ENCODE measurements at places on chromosomes 4 and X. TPM values are rescaled to one million over a fixed set of nuclear protein-coding genes. Genes with fewer than 3 reads are reported as not detected.
A peak's percentile ranks its signal among the peaks of the same experiment; 100 is the strongest.

DNA sequence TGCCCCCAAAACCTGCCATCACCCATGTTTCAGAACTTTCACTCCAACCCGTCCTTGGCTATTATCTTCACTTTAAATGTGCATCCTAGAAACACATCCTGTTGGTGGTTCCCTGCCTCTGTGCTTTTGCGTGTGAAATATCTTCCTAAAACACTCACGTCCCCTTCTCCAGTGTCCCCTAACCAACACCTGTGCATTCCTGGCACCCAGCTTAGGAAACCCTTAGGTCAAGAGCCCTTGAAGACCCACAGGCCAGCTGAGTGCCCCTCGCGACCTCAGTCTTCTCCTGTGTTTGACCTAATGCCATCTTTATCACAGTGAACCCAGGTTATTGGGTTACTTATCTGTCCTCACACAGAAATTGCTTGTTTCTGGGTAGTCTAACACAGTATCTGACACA is 117.6 kb downstream of the STK32B start:
- DNase-seq = no peak

PJA1 gene
- 12.6 TPM for total RNA-seq

HAND2 gene
- not detected for total RNA-seq

- DNase-seq = no peak
These were observed 35.7 kb downstream of the APBB2 start for GRCh38 chr4:41178372-41179370.

PDE6B gene
- total RNA-seq = 15.9 TPM

DNA sequence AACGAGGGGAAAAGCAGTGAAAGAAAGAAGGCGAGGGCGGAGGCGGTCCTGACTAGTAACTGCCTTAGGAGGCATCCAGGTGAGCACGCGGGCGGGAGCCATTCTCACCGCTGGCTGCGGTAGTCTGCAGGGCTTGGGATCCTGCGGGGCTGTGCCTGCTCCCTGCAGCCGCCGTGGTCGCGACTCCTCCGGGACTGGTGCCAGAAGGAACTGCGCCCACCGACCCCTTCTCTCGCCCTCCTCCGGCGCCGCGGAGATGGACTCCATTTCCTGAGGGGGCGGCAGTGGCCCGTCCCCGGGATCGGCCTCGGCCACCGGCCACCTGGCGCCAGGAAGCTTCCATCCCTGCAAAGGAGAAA is 543 bp downstream of the NFXL1 start:
- peak; percentile 26 for DNase-seq

DNA sequence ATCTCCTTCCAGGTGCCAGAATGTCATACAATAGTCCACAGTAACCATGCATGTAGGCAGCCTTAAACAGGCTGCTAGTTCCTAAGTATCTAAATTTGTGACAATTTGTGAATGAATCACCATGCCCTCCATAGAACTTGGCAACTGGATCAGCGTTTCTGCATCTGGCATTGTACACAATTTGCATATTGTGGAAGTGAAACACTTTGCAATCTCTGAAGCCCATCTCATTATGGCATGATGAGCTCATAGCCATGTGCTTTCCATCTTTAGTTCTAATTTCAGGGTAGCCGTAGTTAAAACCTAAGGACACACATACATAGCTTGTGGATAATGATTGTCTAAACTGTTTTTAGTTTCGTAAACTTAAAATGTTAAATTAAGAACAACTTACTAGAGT is 573.6 kb downstream of the PPP4R3C start:
- no peak for DNase-seq

DNA sequence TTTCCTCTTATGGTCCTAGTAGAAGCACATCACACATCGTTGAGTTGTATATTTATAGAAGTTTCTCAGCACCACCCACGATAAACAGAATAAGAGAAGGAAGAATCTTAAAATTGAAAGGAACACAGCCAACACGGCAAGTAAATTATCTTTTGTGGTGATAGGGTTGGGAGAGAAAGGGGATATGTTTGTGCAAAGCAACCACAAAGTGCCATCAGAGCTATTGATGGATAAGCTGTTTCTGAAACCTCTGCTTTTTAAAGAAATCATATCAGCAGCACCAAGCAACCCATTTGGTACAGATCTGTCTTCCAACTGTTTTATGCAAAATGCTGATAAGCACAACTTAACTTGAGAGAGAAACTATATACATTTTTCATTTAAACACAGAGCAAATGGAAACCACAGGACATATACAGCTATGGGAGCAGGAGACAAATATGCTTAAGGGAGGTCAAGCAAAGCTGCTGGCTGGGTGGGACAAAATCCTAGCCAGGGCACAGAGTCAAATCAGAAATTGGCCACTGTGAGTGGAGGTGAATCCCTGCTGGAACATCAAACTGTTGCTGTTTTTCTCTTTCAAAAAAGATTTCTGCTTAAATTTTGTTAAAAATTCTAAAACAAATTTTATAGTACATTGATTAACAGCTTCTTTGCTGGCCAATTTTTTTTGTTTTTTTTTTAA is 194.0 kb upstream of the HHIP start:
- no peak for DNase-seq

- DNase-seq = no peak
These were observed 10.7 kb downstream of the USP9X start for GRCh38 chrX:41095908-41096307.

DCLK2 gene
- not detected for total RNA-seq

SMARCA1 gene
- total RNA-seq = not detected

COL4A6 gene
- total RNA-seq = not detected

DNA sequence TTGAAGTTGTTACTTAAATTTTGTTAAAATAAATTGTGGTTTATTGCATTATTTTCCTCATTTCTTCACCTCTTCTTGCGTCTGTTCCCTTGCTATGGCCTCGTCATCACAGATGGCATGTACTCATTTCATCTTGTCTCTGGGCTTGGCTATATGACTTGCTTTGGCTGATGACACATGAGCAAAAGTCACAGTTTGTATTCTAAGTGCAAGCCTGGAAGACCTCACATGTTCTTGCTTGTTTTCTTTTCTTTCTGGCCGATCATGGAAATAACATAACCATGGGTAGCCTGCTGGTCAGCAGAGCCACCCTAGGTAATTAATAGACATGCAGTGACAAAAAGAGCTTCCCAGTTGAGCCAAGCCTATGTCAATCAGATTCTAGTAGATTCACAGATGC is 527.9 kb downstream of the SPRY1 start:
- DNase-seq = no peak

DNA sequence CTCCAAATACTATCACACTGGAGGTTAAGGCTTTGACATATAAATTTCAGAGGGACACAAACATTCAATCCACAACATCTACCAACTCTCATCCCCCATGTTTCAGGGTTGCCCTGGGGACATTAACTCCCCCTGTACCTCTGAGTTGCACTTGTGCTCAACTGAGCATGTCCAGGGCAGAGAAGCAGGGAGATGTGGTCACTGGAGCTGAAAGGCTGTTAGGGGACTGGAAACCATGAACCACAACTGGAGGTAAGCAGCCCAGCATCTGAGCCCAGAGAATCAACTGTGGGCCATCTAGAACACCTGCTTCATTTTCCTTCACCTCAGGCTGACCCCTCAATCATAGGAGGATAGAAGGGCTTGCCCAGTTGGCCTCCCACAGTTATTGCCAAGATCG is 641.1 kb downstream of the MID1IP1 start:
- DNase-seq = no peak

DNA sequence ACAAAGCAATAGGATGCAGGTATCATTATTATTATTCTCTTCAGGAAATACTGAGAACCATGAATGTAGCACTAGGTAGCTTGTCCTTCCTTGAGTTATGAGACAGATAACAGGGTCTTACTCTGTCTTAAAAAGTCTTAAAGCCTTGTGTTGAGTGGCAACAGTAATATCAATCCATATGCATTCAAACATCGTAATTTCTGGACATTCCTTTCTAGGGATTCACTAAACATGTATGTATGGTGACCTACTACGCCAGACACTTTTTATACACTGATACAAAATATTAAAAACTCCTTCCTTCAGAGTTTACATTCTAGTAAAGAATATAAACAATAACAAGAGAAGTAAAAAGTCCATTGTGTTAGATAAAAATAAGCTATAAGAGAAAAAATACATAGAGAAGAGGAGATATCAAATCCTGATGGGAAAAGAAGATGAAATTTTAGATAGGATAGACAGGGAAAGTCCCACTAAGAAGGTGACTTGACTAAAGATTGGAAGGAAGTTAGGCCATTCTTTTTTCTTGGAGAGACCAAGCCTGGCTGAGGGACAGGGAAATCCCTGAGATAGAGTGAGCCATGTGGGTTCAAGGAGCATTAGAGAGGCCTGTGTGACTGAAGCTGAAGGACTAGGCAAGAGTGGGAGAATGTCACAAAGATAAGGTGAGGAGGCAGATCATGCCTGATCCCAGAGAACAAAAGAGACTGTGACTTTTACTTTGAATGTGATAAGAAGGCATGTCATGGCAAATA is 5.0 kb upstream of the DDX60L start:
- DNase-seq = no peak

DNA sequence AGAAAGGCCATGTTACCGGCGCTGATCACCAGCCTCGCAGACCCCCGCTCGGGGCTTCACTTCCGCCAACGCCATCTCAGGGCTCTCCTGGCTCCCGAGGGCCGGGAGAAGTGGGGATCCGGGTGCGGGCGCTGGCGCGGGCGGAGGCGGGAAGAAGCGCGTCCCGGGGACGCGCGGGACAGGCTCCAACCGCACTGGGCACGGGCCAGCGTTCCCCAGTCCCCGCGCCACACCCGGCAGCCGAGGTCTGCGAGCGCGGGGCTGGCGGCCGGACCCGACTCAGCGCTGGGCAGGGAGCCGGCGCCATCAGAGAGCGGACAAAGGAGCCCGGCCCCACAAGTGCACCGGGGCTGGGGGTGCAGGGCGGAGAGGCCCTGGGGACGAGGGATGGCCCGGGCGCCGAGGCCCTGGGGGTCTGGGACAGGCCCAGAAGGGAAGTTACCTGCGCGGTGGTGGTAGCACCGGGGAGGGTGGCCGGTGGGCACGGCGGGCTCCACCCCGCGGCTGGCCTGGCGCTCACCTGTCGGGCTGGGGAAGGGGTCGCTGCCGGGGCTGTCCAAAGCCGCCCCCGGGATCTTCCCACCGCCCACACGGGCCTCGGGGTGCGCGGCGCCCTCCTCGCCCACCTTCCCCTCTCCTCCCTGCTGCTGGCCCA is 449 bp downstream of the CTPS2 start:
- peak; percentile 5 for DNase-seq

DNA sequence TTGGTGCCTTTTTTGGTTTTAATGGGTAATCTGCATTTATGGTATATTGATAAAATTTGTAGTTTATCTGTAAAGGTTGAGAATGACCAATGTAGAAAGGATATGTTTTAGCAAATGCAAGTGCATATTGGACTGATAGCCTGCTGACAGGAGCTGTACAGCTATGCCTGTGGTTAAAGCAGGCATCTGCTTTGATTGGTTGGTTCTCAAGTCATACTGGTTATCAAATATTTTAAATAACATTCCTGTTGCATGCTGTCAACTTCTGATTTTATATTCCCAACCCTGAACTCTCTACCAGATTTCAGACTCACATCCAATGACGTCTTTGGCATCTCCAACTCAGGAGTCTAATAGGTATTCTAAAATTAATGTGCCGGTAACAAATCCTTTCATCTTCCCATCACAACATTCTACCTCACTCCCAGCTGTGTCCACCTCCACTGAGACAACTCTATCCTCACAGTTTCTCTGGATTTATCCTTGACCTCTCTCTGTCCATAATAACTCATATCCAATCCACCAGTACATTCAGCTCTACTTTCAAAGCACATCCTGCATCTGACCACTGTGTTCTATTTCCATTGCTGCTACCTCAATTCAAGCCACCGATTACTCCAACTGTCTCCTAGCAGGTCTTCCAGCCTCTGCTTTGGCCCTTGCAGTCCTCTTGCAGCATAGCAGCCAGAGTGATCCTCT is 125.7 kb downstream of the CAMK2D start:
- no peak for DNase-seq

- DNase-seq = no peak
These were observed 9.9 kb upstream of the GK start for GRCh38 chrX:30643313-30643821.

GRCh38 chr4:11503166-11503565 is 74.5 kb upstream of the HS3ST1 start:
- DNase-seq = no peak

- peak; percentile 58 for DNase-seq
These were observed 805 bp downstream of the ATP8A1 start for GRCh38 chr4:42655921-42656678.

ARMCX6 gene
- total RNA-seq = 35.2 TPM

GRCh38 chrX:131894995-131895394 is 128.1 kb upstream of the STK26 start:
- DNase-seq = no peak

TMEM31 gene
- not detected for total RNA-seq

GRIA2 gene
- total RNA-seq = not detected

GRCh38 chr4:109803924-109804571 is 2.2 kb upstream of the CFI start:
- no peak for DNase-seq

DNA sequence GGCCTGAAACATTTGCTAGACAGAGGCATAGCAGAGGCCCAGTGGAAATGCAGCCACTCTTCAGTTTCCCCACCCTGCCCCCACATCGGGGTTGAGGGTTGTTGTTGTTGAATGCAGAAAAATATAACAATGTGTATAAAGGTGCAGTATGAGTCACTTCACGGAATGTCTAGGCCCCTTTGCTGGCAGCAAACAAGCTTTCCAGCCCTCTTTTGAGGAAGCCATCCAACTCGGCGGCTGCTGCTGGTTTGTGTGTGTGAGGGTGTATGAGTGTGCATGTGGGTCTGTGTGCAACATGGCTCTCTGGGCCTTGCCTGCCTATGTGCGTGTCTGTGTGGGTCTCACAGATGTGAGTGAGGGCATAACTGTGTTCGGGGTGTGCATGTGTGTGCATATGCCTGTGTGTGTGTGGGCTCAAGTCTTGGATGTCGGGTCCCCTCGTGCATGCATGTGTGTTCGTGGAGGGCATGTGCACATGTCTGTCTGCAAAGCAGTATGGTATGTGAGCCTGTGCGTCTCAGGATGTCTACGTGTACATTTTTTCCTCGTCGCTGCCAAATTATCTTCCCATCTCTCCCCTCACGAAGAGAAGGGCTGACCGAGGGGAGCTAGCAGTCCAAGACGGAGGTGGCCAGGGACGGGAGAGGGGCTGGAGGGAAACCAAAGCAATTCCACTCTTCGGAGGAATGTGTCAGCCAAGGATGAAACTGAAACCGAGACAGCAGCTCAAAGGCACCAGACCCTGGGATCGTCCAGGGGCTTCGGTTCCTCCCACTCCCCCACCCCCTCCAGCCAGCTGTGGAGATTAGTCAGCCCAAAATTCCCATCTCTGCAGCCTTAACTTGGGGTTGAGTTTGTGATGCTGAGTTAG is 8.4 kb upstream of the ELF4 start:
- no peak for DNase-seq

DNA sequence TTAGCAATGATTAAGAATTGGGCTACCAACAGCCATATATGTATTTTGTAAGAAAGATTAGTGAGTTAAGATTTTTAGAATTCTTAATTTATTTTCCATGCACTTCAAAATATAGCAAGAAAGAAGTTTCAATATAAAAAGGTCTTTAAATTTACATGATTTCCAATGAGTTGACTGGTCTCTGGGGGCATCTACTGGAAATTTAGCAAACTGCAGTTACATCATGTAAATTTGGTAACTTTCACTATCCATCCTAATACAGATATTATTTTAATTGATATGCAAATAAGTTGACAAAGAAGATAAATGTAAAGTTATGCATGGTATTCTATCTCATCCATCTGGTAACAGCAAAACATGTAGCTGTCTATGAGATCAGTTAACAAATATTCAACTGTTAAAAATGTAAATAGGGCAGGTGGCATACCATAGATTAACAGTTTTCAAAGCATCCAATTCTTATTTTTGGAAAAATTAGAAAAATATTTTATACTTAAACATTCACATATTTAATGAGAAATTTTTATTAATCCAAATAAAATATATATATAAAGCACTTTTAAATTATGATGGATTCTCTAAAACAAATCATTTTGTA is 29.1 kb downstream of the TTC29 start:
- DNase-seq = peak; percentile 32

ETDA gene
- not detected for total RNA-seq
